Left renal cortex interstitium (tissue), 4 donors: ENCODE measurements at places on chromosomes 16 and 17. TPM values are rescaled to one million over a fixed set of nuclear protein-coding genes. Genes with fewer than 3 reads are reported as not detected.

Gene MRPL58
- 26.9 TPM for polyA plus RNA-seq

Gene CCL13
- not detected for polyA plus RNA-seq

- DNase-seq = no peak
Measured at GRCh38 chr16:57645691-57646387, 17.4 kb downstream of the ADGRG1 start.

DNA sequence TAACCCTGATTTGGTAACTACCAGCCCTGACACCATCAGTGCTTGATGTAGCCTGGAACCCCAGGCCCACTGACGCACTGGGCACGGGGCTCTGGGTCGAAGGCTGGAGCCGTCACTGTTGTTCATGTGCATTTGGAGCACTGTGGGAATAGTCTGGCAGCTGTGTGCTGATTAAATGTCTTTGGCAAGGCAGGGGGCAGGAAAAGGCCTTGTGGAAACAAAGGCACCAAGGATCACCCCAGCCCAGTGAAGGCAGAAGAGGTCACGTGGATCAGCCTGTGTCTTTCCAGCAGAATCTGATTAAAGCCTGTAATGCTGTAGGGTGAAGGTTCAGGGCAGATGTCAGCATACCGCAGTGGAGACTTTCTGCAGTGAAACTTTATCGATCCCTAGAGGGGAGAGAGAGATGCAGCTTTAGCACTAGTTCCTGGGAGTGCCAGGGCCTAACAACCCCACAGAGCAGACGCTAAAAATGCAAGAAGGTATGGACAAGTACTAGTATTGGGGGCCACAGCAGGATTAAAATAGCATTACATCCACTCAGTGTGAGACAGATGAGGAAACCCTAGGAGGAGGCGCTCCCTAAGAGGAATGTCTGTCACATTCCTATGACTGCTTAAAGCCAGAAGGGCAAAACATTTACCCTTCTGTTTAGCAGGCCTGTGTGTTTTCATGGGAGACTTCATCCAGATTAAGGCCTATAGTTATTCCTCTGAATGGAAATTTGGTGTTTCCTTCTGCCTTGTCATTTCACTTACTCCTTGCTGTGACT lies 9.7 kb downstream of the ZNHIT3 start:
- DNase-seq = no peak

Gene CD300H
- not detected for polyA plus RNA-seq

GRCh38 chr17:77437017-77437416 lies 296.2 kb downstream of the SEC14L1 start:
- DNase-seq = no peak

GRCh38 chr17:75512926-75513640 lies 2.3 kb downstream of the CASKIN2 start:
- no peak for DNase-seq

Gene NPIPB13
- polyA plus RNA-seq = 17.8 TPM

GRCh38 chr17:62787366-62787765 lies 20.7 kb downstream of the MARCHF10 start:
- no peak for DNase-seq

DNA sequence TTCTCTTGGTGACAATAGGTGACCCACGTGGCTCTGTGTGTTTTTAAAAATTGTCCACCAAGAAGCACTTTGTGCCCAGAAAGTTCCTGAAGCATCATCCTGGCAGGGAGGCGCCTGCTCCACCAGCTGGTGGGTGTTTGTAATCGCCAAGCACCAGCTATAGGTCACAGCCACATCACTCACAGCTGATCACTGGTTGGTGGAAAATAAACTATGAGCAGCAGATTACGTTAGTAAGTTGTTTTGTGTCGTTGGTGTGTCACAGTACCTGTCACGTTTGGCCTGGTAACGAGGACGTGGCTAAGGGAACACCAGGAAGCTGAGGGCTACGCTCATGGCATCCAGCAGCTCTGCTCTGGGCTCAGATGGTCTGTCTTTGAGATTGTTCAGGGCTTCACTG lies 10.1 kb downstream of the MRM3 start:
- no peak for DNase-seq

- no peak for DNase-seq
Measured at GRCh38 chr16:165539-166374, at the start of gene HBM. TSS of gene HBM (plus strand) at chr16:165978. CDS start at chr16:165998, 20 bp downstream.

DNA sequence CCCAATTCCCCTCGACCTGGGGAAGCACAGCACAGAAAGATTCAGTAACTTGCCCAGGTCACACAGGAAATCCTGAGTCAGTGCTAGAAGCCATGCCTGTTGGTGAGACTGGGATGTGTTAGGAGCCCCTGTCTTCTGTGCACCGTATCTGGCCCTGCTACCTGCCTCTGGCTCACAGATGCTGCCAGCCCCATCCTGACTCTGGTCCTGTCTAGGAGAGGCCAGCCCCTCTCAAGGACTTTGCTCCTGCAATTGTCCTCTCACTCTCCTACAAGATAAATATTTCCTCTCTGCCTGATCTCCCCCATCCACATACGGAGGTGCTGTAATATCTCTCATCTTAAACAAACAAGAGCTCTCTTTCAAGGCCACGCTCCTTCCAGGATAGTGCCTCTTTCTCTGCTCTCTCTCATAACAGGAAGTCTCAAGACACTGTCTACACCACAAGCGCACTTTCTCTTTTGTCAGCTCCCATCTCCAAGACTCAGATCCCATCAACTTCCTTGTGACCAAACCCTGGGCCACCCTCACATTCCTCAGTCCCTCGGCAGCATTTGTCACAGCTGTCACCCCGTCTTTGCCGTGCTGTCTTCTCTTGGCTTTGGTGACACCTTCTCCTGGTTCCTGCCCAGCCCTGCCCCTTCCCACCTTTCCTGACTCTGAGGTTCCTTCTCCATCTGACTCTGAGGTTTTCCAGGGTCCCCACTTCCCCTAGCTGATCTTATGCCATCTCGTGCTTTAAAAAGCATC lies 1.9 kb downstream of the SLC13A2 start:
- no peak for DNase-seq

- DNase-seq = no peak
Measured at GRCh38 chr16:11836650-11837244, 14.6 kb downstream of the RSL1D1 start.

DNA sequence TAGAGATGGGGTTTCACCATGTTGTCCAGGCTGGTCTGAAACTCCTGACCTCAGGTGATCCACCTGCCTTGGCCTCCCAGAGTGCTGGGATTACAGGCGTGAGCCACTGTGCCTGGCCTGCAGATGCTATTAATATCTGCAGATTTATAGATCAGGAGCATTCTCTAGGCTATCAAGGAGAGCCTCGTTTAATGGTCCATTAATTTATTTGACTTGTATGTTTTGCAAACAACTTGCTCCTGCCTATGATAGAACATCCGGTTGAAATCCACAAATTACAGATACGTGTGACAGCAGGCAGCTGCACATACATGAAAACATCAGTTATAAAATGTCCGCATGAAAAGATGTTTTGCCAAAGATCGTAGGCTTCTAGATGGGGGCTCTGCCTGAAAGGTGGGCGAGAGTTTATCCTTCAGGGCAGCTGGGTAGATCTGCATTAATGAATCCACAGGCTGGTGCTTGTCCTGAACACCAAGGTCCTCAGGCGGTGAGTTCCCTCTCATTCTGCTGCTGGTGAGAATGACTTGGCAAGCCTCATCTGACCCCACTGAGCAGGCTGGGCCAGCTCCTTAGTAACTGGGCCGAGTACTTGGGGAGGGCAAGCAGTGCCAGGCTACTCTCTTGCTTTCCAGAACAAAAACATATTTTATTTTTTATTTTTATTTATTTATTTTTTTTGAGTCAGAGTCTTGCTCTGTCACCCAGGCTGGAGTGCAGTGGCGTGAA lies 37.1 kb upstream of the MGAT5B start:
- no peak for DNase-seq

GRCh38 chr17:42760652-42761581 lies at the start of gene RAMP2:
TSS of gene RAMP2 (plus strand) at chr17:42761227. CDS start at chr17:42761262, 35 bp downstream.
- no peak for DNase-seq

GRCh38 chr17:35811759-35812158 lies 2.5 kb downstream of the TAF15 start:
- no peak for DNase-seq

GRCh38 chr16:12336141-12336540 lies 359.6 kb downstream of the SNX29 start:
- no peak for DNase-seq

Gene NEUROD2
- 0.07 TPM for polyA plus RNA-seq

Gene AOC2
- polyA plus RNA-seq = 0.97 TPM

GRCh38 chr16:24164416-24164815 lies 91.7 kb upstream of the CACNG3 start:
- DNase-seq = no peak

Gene ATP1B2
- polyA plus RNA-seq = 22.1 TPM

DNA sequence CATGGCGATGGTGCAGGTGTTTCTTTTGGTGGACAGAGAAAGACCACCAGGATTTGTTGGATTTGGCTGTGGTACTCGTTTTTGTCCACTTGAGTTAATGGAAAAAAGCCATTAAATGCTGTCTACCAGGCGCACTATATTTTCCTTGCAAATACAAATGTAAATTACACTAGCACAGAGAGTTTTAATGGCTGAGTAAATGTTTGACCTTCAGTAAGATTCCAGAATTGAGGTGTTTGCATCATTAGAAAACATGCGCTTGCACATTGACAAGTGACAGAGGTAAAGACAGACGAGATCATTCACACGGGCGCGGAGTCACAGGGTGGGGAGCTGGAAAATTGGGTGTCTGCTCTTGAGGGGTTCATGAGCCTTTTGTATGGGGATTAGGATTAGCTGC lies 53.5 kb upstream of the AKTIP start:
- DNase-seq = no peak

GRCh38 chr17:43599835-43600234 lies 53.7 kb upstream of the ETV4 start:
- DNase-seq = no peak

DNA sequence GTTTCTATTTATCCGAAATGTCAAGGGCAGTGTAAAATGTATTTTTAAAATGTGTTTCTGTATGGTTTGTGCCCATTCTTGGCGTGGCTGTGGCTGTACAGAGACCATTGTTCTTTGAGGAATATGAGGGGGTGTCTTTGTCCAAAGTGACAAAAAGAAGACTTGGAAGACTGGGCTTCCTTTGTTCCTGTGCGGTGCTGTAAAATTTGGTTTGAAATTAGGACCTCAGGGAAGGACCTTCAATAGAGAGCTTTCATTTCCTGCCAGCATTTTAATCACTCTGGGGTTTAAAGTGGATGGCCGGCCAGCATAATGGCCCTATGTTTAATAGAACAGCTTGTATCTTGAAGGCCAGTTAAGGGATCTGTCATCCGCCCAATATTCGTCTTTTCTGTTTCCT lies 190.1 kb upstream of the TBX2 start:
- no peak for DNase-seq

GRCh38 chr16:89452241-89452640 lies 38.1 kb downstream of the ANKRD11 start:
- DNase-seq = no peak

DNA sequence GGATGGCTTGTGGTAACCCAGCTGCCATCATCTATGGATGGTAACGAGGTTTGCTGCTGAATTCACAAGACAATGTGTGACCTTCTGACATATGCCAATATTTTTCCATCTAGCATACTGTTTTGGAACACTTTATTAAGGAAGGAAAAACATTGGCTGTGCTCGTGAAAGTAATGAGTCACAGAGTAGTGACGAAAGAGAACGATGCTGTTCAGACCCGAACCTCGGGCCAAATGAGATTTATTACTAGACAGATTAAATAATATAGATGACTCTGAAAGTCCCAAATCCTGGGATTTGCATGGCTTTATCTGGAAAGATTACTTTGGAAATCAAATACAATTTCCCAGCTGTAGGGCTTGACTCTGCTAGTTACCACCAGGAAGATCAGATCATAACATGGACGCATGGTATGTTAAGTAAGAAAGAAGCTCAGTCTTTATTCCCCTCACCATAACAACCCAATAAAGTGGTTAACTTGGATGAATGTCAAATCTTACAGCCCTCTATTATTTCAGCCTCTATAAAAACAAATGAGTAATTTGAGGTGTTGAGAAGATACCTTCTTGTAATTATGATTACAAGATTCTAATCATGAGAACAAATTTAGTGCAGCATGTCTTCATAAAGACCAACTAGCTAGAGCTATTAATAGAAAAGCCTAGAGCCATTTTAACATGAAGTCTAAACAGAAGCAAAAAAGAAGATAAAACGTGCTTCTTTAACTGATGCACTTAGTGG lies 32.6 kb downstream of the ERN1 start:
- no peak for DNase-seq

GRCh38 chr17:73510981-73511718 lies 133.1 kb downstream of the SDK2 start:
- no peak for DNase-seq

Gene MRTFB
- polyA plus RNA-seq = 28.9 TPM

DNA sequence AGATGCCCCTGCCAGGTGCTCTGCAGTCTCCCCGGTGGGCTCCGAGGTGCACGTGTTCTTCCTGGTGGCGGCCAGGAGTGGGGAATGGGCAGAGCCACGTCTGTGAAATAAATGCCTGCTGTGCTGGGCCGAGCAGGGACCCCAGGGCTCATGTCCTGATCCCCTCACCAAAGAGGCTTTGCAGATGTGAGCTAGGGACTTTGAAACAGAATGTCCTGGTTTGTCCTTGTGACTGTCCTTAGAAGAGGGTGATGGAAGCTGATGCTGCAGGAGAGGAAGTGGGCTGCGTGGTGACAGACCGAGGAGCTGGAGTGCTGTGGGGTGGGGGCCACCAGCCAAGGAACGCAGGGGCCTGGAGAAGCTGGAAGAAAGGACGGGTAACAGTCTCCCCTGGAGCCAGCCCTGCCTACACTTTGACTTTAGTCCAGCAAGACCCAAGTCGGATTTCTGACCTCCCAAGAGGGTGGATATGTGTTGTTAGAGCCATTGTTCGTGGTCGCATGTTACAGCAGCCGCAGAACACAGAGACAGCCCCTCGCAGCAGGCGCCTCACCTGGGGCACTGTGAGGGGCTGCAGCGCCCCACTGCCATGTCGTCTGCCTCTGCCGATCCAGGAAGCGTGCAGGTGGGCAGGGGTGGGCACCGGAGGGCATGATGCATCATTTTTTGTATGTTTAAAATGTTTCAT lies 217.9 kb upstream of the CIBAR2 start:
- DNase-seq = no peak

Gene PYY
- 0.33 TPM for polyA plus RNA-seq
